ENCODE measurements at places on chromosomes 11 and 22. TPM values are rescaled to one million over a fixed set of nuclear protein-coding genes. Genes with fewer than 3 reads are reported as not detected.

Gene GDPD4
- total RNA-seq = not detected

Gene SNAP29
- total RNA-seq = 28.8 TPM

Gene HTR3A
- total RNA-seq = not detected

DNA sequence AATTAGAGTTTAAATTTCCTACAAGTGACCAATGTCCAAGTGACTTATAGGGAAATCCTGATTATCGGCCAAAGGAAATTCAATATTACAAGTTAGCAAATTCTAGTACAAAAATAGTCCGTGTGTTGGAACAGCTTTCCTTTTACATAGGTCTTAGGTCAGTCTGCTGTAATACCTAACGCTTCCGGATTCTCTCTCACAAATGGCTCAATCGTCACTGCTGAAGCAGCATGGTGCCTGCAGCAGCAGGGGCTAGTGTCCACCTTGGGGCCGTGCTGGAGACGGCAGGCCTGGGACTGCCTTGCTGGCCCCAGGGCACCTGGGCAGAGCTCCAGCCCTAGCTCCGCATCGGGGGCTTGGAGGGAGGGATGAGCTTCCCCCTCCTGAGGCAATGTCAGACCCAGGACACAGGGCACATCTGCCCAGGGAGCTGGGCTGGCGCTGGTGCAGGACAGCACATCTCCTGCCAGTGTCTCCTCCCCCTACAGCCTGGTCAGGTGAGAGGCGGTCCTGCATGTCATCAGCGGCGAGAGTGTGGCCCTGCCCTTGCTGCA lies 39.4 kb upstream of the CLTCL1 start:
- H3K36me3 ChIP-seq = peaks cover 47% of the 10 kb centered on the region
- DNase-seq = no peak
- H3K27me3 ChIP-seq = no peaks in the 10 kb centered on the region
- no peak overlapping the region for H3K27ac ChIP-seq

GRCh38 chr11:118715837-118716260 lies 36.4 kb upstream of the TREH start:
- H3K36me3 ChIP-seq = peaks cover 5% of the 10 kb centered on the region
- H3K4me1 ChIP-seq = peaks cover 28% of the 10 kb centered on the region
- H3K4me3 ChIP-seq = no peak overlapping the region
- H3K27me3 ChIP-seq = peaks cover 20% of the 10 kb centered on the region

Measured in Calu3 (cell line).